Inflammatory macrophage treated with lipopolysaccharide for 1 hour (primary cell): ENCODE measurements at places on chromosomes 2 and 18.

GRCh38 chr18:10787293-10787901 is 261.6 kb downstream of the NAPG start:
- DNase-seq: peak; percentile 98

DNA sequence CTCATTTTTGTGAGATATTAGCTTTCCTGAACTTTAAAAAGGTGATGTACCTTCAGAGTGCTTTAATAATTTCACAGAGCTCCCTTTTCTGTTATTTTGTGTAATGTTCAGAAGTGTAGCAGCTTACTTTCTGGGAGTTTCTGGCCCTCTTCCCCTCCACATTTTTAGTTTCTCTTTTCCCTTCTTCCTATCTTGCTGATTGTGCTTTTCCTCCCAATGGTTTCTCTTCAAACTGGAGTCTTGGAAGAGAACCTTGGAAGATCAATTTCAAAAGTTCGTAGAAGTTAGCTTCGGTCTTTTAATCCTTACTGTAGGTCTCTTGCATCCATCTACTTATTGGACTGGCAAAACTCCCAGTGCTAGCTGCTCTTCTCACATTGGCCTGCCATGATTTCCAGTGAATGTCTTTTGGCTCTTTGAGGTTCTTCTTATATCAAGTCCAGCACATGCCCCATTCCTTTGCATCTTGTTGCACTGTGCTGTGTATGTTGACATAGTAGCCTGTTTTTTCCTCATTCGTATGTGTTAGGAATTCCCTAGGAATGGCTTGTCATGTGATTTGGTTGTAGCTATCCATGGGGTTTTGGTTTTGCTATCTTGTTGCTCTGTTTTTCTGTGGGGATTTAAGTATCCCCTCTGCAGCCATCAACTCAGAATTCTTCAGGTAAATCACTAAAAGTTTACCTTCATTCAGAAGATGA is 7.8 kb downstream of the CCNT2 start:
- DNase-seq: no peak

DNA sequence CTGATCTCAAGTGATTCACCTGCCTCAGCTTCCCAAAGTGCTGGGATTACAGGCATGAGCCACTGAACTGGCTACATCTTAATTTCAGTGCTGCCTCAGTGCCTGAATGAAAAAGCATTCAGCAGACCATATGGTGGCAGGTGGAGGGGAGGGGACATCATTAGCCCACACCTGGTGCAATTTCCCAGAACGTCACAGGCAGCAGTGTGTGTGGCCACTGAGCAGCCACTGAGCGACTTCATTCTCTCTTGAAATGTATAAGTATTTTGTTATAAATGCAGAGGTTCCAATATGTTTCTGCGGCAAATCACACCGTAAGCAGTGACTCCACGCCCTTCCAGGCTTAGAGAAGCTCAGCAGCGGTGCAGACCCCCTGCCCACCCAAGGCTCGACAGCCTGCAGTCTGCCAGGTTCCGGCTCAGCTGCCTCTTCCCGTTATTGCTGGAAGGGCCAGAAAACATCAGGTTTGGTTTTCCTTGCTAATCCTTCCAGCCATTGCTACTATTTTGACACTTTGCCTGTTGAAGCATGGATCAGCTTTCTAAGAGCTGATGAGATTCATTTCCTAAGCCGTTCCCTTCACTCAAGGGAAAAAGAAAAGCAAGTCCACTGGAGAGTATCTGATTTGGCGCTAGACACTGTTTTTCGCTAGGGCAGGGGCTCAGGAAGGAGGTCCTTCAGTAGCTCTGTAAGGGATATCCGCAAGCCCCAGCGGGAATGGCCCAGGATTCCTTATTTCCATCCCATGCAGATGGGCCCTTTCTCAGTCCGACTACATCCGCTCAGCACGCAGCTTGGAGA is 250.7 kb downstream of the VAPA start:
- DNase-seq: no peak

- DNase-seq: no peak
Observed at GRCh38 chr2:80303006-80303908, 1.3 kb downstream of the LRRTM1 start.

DNA sequence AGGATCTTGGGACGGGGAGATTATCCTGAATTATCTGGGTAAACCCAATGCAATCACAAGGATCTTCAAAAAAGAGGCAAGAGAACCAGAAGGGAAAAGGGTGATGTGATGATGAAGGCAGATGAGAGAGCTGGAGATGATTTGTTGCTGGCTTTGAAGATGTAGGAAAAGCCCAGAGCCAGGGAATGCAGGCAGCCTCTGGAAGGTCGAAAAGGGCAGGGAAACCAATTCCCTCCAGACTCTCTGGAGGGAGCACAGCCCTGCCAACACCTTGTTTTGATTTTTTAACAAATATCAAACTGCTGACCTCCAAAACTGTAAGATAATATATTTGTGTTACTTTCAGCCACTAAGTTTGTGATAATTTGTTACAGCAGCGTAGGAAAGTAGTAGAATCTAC is 48.9 kb upstream of the IL1R2 start:
- DNase-seq: no peak

GRCh38 chr2:70141902-70142589 is 48.8 kb downstream of the C2orf42 start:
- DNase-seq: no peak

GRCh38 chr2:205212357-205212756 is 469.9 kb upstream of the NRP2 start:
- no peak for DNase-seq

DNA sequence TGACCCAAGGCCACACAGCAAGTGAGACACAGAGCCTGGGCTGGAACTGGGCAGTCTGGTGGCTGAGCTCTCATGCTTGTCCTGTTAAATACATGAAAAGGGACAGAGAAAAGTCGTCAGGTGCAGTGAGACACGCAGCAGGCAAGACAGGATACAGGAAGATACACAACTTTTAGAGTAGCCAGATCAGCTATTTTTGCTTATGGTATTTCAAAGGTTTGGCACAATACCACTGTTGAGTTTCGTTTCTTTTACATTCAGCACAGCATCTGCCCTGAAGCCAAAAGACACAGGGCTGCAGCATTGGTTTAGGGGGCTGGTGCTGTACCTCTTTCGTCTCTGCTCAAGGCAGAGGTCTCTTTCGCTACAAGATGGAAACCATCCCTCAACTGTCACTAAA is 14.0 kb downstream of the FHL2 start:
- no peak for DNase-seq

DNA sequence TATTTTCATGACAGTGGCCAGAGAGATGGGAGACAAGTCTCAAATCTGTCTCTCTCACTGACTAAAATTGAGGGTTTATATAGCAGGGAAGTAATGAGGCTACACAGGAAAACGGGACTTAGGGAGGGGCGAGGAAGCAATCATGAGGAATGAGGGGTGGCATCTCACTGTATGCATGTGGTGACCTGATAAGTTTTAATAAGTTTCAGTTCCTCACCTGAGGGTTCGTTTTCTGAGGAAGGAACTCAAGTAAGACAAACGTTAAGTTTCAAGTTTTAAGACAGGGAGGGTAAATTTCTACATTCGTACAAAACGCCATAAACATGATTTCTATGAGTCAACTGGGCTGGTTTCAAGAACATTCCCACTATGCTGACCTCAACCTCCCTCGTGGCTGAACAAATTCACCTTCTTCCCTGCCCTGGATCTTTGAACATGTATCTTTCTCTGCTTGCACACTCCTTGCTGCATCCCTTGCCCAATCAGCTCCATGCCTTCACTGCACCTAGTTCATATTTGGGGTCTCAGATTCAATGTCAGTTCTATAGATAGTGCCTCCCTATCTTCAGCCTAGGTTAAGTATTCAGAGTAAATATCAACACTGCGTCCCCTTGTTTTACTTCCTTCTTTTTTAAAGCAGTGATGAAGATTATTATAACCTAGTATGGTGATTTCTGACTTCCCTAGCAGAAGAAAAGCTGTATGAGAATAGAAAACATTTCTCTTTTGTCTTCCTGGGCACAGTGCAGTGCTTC is 53.3 kb upstream of the CNTNAP5 start:
- DNase-seq: no peak

GRCh38 chr2:226794751-226795171 is 4.9 kb downstream of the IRS1 start:
- DNase-seq: no peak

- peak; percentile 56 for DNase-seq
Observed at GRCh38 chr2:11187731-11188130, 32.5 kb downstream of the SLC66A3 start.

GRCh38 chr2:10906926-10907625 is 4.7 kb upstream of the KCNF1 start:
- no peak for DNase-seq

GRCh38 chr2:225337183-225337582 is 62.3 kb upstream of the NYAP2 start:
- DNase-seq: no peak

- DNase-seq: no peak
Observed at GRCh38 chr2:69466728-69467127, 29.5 kb upstream of the NFU1 start.

DNA sequence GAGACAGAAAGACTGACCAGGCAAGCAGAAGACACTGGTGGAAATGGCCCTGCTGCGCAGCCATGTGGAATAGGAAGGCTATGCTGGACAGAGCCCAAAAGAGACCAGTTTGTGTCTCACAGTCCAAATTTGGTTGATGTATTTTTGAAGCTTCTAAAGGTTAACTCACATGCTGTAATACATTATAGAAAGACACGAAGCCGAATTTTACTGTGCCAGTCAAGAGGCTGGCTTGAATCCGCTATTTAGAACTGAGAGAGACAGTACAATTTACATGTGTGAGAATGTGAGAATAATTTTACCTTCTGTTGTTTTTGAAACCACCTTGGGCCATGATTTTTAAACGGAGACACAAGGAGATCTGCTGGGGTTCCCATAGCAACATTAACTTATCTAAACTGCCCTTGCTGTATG is 113.6 kb downstream of the METTL8 start:
- DNase-seq: no peak

GRCh38 chr2:95393901-95394300 is 8.6 kb upstream of the FAHD2A start:
- DNase-seq: no peak

DNA sequence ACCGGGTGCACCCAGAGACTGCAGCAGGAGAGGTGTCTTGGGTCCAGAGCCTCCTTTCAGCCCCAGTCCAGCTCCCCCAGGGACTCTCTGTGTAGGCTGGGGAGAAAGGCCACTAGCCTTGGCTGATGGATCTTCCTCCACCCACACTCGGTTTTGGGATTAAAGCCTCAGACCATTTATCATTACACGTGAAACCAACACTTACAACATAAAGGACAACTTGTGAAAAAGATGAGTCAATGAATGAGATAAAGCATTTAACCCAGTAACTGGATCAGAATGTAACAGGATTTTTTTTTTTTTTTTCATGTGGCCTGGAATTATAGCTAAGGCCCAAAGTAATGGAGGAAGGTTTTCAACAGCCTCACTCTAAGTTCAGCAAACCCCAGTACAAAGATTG is 32.1 kb downstream of the NAT8 start:
- DNase-seq: no peak

- DNase-seq: no peak
Observed at GRCh38 chr2:175880-176820, 87.7 kb downstream of the SH3YL1 start.

- DNase-seq: no peak
Observed at GRCh38 chr2:121074293-121074932, 210.6 kb downstream of the TFCP2L1 start.

DNA sequence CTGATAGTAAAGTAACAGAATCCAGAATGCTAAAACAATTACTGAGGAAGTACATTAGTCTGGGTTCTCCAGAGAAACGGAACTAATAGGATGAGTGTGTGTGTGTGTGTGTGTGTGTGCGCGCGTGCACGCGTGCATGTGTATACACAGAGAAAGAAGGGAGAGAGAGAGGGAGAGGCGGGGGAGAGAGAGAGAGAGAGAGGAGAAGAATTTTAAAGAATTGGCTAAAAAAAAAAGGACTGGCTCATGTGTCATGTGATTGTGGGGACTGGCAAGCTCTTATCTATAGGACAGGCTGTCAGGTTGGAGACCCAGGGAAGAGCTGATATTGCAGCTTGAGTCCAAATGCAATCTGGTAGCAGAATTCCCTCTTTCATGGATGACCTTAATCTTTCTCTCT is 976.2 kb upstream of the CDH2 start:
- no peak for DNase-seq

GRCh38 chr18:45522371-45522770 is 92.9 kb upstream of the SLC14A2 start:
- DNase-seq: no peak

DNA sequence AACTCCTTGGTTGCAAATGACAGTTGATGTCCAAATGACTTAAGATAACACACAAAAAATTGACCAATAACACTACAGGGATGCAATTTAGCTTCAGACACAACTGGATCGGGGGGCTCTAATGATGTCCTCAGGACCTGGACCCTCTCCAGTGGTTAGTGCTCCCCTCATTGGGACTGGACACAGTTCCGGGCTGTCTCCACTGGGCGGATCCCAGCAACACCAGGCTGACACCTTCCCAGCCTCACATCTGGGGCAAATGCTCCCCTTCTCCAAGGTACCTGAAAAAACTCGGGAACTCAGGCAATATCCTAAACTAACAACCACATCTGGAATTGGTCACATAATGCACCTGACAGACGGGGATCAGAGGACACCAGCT is 48.7 kb downstream of the PSMG2 start:
- DNase-seq: no peak

GRCh38 chr2:232396683-232397082 is 10.0 kb upstream of the ALPG start:
- peak; percentile 11 for DNase-seq

DNA sequence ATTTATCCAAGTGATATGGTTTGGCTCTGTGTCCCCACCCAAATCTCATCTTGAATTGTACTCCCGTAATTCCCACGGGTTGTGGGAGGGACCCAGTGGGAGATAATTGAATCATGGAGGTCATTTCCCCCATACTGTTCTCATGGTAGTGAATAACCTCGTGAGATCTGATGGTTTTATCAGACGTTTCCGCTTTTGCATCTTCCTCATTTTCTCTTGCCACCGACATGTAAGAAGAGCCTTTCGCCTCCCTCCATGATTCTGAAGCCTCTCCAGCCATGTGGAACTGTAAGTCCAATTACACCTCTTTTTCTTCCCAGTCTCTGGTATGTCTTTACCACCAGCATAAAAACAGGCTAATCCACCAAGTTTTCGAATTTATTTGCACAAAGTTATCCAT is 20.3 kb upstream of the CHST10 start:
- DNase-seq: no peak

DNA sequence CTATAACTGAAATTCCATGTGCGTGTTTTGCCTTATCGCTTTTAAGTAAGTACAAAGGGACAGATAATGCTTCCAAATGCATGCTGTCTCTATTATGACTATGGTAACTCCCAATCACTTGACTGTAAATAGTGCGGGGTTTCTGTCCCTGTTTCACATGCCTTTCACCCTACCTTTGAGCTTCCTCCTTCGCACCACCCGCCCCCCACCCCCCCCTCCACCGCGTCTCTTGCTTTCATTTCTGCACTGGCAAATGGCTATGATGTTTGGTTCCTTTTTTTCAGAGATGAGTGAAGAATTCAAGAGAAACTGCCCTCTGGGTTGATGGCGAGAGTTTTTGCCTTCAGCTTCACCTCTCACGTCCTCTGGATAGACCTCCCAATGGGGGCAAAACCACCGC is 25.0 kb upstream of the SPP2 start:
- peak; percentile 4 for DNase-seq
